D341Med (cell line): ENCODE measurements at places on chromosomes 16 and 17.

GRCh38 chr16:8505327-8505991 lies 84.9 kb downstream of the TMEM114 start:
- DNase-seq: no peak

DNA sequence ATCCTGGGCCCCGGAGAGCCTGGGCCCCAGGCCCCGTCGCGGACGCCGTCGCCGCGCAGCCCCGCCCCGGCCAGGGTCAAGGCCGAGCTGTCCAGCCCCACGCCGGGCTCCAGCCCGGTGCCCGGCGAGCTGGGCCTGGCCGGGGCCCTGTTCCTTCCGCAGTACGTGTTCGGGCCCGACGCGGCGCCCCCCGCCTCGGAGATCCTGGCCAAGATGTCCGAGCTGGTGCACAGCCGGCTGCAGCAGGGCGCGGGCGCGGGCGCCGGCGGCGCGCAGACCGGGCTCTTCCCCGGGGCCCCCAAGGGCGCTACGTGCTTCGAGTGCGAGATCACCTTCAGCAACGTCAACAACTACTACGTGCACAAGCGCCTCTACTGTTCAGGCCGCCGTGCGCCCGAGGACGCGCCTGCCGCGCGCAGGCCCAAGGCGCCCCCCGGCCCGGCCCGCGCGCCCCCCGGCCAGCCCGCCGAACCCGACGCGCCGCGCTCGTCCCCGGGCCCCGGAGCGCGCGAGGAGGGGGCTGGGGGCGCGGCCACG lies 36.8 kb upstream of the ZC3H18 start:
- no peak for DNase-seq

DNA sequence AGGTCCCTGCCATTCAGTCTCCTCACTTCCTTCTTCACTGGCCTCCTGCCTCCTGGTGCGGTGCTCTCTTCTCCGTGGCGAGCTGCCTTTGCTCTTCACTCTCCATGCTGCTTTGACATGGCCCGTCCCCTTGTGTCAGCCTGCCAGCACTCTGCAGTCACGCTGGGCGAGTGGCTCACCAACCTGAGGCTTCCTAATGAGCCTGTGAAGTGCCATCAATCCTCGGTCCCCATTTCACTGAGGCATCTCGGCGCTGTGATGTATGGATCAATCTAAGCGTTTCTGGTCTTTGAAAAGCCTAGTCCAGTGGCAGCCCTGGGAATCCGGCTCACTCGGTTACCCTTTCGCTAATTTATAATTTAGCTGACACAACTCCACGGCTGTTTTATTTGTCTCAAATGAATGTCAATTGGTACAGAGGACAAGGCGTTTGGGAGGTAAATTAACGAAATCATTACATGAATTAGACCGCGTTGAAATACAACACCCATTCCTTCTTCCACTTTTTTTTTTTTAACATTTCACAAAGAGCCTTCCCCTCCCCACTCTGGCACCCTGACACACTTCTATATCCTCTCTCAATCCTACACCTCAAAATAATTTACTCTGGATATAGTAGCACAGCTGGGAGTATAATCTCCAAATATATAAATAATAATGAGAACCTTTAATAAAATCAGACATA lies 610.7 kb downstream of the TMEM114 start:
- no peak for DNase-seq

GRCh38 chr17:78642707-78643106 lies 65.5 kb upstream of the DNAH17 start:
- no peak for DNase-seq

DNA sequence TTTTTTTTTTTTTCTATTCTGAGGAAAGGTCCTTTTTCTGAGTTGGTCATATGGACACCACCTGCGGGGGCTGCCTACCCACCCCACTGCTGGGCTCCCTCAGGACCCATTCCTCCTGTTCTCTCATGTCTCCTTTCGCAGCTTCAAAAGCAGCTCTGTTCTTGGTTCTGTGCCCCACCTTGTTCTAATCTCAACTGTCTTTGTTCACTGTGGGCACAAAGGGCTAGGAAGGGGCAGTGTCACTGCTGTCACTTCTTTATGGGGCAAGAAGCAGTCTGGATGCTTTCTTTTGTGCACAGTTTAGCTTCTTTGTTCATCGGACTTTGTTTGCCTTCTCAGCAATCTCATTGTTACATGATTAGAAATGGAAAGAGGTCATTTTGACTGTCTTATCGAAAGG lies 7.1 kb downstream of the GOSR2 start:
- peak; percentile 27 for DNase-seq

DNA sequence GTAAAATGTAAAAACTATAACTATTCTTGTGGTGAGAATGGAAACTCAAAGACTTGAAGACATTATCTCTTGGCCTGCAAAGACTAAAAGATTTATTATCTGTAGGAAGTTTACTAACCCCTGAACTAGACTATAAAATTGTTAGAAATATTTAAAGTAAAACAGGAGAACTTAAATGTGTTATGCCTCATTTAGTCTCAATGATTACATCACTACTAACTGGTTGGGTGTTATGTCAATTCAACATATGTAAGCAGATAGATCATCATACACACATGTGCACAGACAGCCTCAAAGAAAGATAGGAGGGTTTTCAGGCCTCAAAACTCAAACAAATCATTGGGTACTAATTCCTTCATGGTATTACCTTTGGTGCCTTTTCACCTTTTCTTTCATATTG lies 7.6 kb downstream of the STX8 start:
- DNase-seq: no peak

GRCh38 chr16:21717608-21718007 lies 53.8 kb downstream of the OTOA start:
- no peak for DNase-seq

DNA sequence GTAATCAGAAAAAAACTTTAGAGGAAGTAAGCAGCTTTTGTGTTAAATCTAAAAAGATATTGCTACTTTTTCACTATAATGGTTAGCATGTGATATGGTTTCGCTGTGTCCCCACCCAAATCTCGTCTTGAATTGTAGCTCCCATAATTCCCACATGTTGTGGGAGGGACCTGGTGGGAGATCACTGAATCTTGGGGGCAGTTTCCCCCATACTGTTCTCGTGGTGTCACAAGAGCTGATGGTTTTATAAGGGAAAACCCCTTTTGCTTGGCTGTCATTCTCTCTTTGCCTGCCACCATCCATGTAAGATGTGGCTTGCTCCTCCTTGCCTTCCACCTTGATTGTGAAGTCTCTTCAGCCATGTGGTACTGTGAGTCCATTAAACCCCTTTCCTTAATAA lies 117.1 kb downstream of the KCNJ2 start:
- DNase-seq: no peak
